ENCODE measurements at places on chromosomes 5 and 9. TPM values are rescaled to one million over a fixed set of nuclear protein-coding genes. Genes with fewer than 3 reads are reported as not detected.

The MLLT3 gene
- total RNA-seq, result 11.7 TPM

The POU5F2 gene
- total RNA-seq, result 1.5 TPM

The SLC34A3 gene
- not detected for total RNA-seq

The PCDHGA8 gene
- 7.2 TPM for total RNA-seq

The ORM2 gene
- not detected for total RNA-seq

The LEAP2 gene
- 2.5 TPM for total RNA-seq

The INSYN2B gene
- not detected for total RNA-seq

DNA sequence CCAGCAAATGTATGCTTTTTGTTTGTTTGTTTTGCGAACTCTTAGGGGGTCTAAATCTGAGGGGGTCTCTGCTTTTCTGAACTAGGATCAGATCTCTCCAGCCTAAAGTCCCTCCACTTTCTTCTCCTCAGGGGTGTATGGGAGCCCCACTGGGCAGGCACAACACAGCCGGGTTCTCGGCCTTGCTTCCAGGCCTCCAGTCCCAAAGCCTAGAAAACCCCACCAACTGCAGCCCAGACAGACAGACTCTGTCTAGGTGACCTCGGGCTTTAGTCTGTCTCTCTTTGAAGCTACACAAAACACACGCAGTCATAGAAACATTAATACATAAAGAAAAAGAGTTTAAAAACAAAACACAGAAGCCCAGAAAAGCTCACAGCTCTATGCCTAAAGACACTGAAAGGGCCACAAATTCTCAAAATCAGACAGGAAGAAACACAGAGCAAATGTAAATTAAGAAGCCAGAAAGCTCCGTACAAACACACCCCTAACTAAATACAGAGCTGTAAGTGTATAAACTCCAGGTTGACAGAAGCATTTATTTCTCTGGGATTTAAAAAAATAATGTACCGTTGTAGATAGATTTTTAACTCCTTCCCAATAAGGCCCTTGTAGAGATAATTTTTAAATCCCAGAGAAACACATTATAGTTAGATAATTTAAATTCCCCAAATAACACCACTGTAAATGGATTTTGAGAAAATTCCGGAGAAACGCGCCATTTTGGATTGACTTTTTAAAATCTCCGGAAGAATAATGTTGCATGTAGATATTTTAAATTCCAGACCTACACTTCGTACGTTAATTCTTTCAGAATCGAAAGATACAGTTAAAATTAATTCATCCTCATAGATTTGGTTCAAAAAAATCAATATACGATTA lies 2.0 kb downstream of the PITX1 start:
- DNase-seq, result no peak

DNA sequence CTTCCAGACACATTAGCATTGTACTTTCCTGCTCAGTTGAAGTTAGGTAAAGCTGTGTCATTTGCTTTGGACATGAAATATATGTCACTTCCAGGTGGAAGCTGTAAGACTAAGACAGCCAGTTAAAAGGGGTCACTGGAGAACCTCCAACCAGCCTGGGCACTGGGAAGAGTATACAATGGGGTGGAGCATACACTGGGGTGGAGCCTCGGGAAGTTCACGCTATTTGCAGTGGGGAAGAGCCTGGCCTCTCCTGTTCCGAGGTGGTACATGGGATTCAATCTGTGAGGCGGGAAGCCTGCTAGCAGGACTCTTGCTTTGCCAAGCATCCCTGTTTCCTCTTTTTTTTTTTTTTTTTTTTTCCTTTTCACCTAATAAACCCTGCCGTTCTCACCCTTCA lies 145.3 kb downstream of the TTC39B start:
- DNase-seq, result no peak

DNA sequence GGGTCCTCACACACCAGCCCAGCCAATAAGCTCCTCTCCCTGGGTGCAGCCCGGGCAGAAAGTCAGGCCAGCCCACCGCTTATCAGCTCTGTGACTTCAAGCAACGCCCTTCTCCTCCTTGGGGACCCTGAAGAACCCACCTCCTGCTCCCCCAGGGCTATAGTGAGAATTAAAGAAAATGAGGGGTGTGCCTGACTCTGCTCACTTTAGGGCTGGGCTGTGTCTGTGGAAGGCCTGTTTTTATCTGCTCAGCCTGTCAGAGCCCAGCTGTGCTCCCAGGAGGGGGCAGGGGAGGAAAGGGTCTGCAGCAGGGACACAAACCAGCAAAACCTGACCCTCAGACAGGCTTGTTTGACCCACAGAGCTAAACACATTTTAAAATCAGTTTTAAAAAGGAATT lies 3.9 kb downstream of the GPRIN1 start:
- DNase-seq, result no peak

GRCh38 chr5:96868603-96869371 lies 7.5 kb upstream of the ERAP2 start:
- DNase-seq, result no peak

DNA sequence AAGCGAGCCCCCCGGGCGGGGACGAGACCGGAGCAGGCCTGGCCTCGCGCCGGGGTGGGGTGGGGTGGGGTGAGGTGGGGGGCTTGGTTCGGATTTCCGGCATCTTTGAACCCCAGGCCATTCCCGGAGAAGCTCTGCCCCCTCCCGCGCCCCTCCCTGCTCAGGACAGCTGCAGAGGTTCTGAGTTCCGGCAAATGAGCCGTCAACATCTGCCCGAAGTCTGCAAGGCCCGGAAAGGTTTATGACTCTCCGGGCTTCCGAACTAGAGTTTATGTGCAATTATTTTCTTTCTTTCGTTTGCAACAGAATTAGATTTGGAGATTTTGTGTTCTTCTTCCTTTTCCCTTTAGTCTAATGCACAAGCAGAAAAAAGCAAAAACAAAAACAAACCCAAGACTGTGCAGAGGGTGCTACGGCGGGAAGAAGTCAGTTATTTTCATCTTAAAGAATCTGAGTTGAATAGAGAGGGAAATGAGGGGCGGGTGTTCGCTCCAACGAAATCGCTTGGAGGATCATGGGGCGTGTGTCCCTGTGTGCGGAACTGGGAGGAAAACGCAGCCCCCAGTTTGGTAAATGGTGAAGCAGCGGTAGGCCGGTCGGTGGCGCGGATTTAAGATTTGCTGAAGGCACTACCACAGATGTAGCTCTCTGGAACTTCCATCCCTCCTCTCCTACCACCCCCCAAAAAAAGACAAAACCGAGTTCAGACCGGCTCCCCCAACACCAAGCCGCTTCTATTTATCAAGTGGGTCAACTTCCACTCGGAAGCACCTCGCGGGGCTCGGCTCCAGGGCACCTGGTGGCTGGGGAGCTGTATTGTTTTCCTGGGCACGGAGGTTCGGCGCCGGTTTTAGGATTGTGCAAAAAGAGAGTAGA lies 4.8 kb downstream of the LHX2 start:
- no peak for DNase-seq

- DNase-seq, result no peak
These were observed 454.6 kb upstream of the TUSC1 start for GRCh38 chr9:26132746-26133312.

DNA sequence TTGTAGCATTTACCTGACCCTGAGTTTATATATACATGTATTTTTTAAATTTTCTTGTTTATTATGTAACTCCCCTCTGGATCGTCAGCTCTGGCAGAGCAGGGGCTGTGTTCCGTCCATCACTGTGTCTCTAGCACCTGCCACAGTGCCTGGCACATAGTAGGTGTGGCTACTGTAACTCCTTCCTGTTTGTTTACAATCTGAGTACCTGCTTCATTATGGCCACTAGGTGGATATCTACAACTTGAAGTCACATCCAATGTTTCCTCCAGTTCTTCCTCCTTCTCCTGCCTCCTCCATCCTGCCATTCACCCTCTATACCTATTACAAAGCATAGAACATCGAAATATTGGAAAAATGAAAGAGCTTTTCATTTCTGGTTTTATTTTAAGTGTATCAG lies 14.2 kb upstream of the PPP1R2B start:
- no peak for DNase-seq

GRCh38 chr9:68446836-68447235 lies 90.4 kb downstream of the PGM5 start:
- no peak for DNase-seq

- DNase-seq, result no peak
These were observed 139.4 kb downstream of the MACIR start for GRCh38 chr5:103397739-103398581.

DNA sequence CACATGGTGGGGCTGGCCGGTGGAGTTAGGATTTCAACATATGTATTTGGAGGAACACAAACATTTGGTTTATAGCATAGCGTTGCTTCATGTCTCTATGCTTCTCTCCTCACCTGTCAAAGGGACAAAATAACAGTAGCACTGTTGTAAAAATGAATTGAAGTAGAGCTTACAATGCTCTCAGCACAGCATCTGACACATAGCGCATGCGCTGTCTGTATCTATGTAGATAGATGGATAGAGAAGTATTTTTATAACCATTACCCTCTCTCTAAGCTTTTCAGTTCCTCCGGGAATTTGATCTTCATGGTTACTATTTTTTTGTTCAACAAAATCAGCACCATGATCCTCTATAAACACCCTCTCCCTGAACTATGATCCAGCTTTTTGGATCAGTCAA lies 166.0 kb downstream of the TTLL11 start:
- DNase-seq, result no peak

DNA sequence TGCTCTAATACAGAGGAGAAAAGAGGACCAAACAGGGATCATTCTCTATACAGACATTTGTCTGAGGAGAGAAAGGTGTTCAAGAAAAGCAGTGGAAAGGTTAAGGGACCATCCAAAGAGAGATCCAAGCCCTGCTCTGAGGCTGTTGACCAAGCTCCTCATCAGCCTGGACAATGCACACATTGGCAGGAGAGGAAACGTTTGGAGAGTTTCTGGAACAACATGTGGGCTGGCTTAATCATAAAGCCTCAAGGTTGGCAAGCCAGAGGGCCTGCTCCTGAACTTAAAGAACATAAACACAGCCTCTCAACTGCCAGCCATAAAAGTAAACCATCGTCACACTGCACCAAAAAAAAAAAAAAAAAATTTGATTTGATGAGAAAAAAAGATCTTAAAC lies 184.4 kb upstream of the SLC12A2 start:
- no peak for DNase-seq

GRCh38 chr9:131744171-131744719 lies 4.4 kb upstream of the RAPGEF1 start:
- DNase-seq, result no peak

GRCh38 chr5:169788168-169788567 lies 151.1 kb downstream of the DOCK2 start:
- no peak for DNase-seq
